ENCODE measurements at places on chromosomes 1 and 21.

GRCh38 chr1:11321656-11322491 lies 48.9 kb downstream of the UBIAD1 start:
- no peak for DNase-seq

GRCh38 chr1:115133440-115133839 lies 44.1 kb upstream of the TSPAN2 start:
- DNase-seq: no peak

GRCh38 chr1:64519901-64520300 lies 50.0 kb downstream of the CACHD1 start:
- no peak for DNase-seq

DNA sequence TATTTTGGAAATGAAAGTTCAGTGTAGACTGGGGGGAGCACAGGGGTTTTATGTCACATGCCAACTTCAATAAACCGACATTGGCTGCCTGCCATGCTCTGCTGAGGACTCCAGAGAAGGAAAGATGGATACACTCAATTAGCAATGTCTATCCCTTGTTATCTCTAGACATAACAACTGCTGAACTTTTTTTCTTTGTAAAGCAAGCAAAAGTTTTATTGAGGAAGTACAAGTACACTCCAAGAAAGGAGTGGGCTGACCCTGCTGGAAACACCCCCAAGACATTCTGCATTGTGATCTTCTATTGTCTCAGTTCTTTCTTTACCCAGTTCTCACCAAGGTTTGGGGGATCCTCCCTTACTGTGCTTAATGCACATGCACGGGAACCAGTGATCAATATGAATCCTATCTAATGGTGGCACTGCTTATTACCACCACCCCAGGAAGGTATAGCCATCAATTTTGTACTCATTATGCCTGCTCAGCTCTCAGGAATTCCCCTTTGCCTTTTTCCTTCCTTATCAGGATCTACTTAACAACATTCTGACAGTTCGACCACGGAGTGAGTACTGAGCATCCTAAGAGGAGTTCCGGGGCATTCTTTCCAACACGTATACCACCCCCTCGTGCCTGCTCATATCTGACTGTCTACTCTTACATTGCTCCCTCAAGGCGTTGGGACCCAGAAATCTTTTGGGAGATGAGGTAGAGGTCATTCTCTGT lies 28.7 kb downstream of the SYNJ1 start:
- no peak for DNase-seq

DNA sequence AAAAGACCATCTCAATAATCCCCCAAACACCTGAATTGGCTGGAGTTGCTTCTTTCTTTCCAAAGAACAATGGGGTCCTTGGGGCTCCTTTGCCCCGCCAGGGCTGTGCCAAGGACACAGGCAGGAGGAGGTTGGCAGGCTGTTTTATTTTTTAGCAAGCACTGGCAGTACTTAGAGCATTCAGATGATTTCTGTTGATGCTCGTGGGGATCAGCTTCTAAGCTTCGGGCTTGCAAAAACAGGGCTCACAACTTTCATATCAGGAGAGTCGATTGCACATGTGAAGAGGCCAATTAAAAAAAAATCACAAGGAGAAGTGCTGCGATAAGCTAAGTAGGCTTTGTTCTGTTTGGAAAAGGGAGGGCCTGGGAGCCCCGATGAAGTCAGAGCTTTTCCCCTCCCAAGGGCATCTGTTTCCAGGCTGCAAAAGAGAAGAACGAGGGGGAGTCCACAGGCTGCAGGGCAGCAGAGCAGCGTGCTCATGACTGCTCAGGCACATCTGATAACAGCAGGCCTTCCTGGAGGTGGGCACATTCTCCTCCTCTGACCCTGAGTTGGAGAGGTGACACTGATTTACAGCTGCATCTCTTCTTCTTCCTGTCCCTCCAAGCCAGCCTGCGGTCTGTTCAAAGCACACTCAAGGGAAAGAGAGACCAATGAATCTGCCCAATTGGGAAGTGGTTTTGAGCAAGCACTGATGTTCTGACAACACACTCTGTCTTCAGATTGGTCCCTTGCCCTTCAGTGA lies 27.3 kb upstream of the BCAR3 start:
- DNase-seq: peak; percentile 36

- no peak for DNase-seq
Observed at GRCh38 chr1:156148216-156148615, 5.2 kb upstream of the SEMA4A start.

- DNase-seq: no peak
Observed at GRCh38 chr1:52343979-52344378, 22.0 kb downstream of the CC2D1B start.

GRCh38 chr1:65255656-65256050 lies 53.7 kb upstream of the DNAJC6 start:
- DNase-seq: no peak

DNA sequence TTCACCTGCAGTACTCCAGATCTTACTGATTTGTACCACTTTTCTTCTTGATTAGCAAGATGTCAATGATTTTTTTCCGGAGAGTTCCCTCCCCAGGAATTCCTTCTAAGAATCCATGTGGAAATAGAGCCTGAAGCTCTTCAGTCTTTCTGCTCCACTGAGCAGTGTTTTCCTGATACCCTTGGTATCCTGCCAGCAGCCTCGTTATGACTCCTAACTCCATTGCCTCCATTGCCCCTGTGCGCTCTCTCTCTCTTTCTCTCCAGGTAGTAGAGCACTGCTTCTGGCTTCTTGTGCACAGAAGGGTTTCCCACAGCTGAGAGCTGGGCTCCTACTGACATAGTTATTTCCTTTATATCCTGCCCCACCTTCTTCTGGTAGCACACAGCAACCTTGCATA lies 12.2 kb downstream of the UBE2U start:
- DNase-seq: no peak

GRCh38 chr1:24486331-24487065 lies 16.1 kb upstream of the RCAN3 start:
- DNase-seq: no peak

DNA sequence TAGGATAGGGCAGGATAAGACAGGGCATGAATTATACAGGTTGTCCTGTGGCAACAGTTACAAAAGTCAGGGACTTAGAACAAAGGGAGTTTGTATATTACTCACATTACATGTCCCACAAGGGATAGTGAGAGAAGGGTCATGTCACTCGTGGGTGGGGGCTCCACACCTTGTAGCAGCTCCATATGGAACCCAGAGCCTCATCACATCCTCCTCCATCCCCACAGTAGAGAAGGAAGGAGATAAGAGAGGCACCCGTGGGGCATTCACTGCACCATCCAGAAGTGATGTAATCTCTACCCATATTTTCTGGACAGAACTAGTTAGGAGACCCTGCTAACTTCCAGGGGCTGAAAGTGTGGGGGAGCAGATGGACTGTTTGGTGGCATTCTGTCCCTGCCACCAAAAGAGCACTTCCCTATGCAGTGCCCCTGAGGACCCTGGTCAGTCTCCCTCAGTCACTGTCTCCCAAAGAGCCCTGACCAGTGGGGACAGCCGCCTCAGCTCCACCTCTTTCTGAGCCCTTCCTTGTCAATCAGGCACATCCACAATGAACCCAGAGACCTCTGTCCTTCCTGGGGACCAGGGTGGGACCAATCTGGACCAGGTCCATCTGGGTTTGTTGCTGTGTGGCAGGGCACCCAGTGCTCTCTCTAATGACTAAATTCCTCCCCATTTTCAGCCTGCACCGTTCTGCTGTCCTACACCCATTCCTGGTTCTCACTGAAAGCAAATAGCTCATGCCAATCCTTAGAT lies 154.8 kb upstream of the ETV3 start:
- DNase-seq: no peak

GRCh38 chr1:187226396-187226795 lies 397.6 kb downstream of the PLA2G4A start:
- DNase-seq: no peak

- no peak for DNase-seq
Observed at GRCh38 chr21:17848228-17848627, 29.1 kb upstream of the C21orf91 start.

Measured in right renal cortex interstitium (tissue), 3 donors.